ENCODE measurements at places on chromosomes 11 and 22.
A peak's percentile ranks its signal among the peaks of the same experiment; 100 is the strongest.

DNA sequence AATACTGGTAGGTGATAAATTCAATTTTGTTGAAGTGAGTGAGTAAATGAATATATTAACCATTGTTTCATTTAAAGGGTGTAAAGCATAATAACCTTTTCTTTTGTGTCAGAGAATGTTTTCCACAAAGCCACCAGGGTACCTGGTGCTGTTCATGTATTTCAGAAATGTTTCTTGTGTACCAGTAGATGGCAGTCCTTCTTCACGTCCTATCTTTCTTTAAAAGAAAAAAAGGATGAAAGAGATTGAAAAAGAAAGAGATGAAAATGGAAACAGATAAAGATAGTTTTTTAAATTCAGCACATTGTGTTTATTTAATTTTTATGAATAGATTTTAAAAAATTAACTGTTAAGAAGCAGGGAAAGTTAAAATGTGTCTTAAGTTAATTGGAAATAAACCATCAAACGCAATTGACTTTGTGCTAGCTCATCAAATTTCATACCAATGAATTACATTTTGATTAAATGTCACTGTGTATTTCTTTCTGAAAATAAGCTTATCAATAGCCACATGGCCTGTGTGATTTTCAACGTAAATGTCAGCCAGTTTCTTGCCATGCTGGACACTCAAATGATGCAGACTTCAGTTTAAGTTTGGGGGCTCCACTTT is 65.5 kb upstream of the CHORDC1 start:
- DNase-seq, result peak; percentile 7

- no peak for DNase-seq
These were observed 50.1 kb downstream of the DDX6 start for GRCh38 chr11:118740892-118741291.

GRCh38 chr11:134126217-134126822 is 57.4 kb downstream of the JAM3 start:
- DNase-seq, result no peak

GRCh38 chr22:36226189-36226588 is 13.1 kb downstream of the APOL2 start:
- no peak for DNase-seq

GRCh38 chr11:119525180-119525866 is 102.4 kb upstream of the THY1 start:
- DNase-seq, result no peak

DNA sequence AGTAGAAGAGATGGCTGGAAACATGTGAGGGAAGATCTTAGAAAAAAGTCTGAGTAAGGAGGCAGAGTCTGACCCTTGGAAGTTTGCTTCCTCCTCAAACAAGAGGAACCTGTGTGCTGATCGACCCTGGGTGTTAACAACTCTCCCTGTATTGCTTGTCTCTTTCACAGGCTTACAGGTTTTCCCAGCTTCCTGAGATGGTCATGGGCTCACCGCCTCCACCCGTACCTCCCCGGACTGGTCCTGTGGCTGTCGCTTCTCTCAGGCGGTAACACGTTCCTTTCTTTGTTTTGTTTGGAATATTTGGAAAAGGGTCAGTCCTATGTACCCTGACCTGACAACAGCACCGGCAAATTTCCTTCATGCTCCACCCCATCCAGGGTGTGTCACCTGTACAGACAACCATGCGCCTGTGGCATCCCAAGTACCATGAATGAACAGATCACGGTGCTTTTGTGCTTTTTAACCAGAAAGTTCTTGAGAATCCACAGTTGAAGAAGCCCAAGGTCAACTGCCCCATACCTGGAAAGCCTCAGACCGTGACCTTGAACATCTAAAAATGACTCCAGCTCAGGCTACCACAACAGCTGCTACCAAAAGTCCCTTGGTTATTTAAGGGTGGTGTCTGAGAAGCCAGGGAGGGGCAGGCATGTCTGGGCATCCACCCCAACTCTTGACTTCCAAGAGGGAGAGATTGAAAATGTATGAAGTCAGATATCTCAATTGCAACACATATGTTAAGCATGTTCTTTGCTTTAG is 44.6 kb downstream of the C11orf91 start:
- no peak for DNase-seq

DNA sequence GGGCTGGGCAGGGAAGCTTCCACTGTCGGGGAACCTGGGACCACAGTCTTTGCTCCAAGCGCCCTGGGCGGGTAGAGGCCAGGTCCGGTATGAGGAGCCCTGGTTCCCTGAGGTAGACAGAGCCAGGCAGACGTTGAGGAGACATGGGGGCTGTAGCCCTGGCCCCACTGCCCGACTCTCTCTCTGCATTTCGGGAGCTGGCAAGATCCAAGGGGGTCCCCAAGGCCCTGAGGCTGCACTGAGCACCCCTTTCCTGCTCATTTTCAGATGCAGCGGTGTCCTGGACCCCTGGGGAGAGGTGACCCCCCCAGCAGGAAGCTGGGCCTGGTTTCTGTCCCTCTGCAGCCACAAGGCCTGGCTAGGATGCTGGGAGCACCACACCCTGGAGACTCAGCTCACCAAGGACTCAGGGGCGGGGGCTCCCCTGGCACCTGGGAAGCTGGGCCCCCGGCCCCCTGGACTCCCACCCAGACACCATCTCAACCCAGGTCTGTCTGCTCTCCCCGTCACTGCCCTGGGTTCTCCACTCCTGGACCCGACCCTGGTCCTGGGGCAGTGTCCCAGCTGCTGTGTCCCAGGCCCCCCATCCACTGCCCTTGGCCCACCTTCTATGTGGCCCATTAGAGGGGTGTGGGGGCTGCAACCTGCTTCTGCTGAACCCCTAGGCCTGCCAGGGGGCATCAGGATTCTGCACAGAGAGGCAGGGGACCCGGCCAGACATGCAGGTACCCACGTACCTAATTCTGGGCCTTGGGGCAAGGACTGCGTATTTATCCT is 15.0 kb upstream of the MUC6 start:
- no peak for DNase-seq

DNA sequence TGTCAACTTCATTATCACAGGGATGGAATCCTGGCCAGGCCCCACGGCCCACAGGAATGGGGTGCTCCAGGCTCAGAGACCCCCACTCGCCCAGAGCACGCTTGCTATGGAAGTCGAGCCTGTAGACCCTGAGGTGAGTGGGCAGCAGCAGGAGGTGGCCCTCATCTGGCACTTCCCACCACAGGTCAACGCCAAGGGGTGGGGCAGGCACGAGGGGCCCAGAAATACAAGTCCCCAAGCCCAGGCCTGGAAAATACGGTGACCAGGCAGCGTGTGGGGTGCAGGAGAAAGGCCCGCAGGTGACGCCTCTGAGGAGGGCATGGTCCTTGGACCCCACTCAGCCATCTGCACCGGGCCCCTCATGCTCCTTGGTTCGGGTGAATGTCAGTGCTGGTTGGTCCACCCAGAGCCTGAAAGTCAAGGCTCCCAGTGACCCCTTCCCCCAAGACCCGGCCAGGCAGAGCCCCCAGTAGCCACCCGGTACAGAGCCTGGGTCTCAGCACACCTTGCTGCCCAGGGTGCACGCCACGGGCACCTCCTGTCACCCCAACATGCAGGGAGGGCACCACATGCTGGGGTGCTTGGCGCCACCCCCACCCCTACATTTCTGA is 2.4 kb downstream of the MOB2 start:
- no peak for DNase-seq

DNA sequence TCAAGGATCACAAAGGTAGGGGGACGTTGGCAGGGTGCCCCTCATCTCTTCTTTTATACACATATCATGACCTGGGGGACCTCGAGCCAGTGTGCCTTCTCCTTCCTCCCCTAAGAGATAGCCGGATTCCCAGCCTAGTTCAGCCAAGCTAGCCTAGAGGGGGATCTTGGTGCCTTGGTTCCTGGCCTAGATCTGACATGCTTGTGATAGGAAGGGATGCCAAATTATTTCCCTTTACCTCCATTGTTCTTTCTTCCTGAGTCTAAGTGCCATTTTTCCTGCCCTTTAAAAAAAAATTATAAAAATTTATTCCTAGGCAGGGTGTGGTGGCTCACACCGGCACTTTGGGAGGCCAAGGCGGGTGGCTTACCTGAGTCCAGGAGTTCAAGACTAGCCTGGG is 7.0 kb upstream of the HINFP start:
- no peak for DNase-seq

GRCh38 chr11:122773781-122774266 is 64.5 kb upstream of the CRTAM start:
- no peak for DNase-seq

DNA sequence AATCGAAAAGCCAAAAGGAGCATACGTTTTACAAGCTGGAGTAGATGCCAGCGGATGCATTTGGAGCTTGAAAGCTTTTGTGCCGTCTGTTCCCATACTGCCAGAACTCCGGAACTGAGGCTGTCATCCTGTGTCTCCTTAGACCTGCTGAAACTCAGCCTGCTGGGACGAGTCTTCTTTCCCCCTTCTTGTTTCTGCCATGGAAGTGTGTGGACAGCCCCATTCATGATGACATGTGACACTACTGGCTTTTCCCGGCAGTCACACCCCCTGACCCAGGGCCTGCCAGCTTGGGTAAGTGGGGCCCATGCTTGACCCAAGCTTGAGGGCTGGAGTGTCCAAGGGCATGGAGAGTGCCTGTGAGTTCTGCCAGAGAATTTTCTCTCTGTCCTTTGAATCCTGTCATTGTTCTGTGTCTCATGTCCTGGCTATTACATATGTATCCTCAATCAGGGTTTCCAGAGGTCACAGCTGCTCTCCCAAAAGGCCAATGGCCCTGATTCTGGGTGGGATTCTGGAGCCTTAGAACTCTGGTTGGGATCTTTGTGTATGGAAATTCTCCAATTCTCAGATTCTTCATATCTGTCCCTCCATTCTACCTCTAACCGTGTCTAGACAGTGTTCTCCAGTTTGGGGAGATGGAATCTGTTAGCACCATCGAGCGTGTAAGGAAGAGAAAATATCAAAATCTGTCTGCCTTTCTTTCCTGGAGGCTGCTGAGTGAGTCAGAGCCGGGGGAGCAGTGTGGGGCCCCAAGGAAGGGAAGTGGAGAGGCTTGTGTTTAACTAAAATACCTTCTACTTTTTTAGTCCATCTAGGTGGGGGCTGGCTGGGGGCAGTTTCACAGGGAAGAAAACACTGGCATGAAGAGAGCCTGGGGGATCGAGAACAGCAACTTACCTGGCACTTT is 73.2 kb downstream of the KIAA1671 start:
- peak; percentile 30 for DNase-seq

GRCh38 chr11:44634401-44635281 is 69.2 kb downstream of the CD82 start:
- no peak for DNase-seq

DNA sequence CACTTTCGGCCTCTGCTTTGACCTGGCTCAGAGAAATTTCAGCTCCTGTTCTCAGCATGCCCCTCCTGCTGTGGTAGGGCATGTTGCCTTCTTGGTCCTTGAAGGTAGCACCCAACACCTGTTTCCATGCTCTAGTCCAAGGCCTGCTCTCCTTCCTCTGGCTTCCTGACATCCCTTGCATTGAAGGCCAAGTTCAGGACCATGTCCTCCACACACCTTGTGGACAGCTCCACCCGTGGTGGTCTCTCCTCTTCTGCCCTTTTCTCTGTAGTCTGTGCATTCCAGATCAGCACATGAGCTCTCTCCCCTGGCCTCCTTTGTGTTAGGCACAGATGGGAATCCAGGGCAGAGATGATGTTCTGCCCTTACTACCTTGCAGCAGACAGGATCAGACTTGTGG is 225.3 kb downstream of the ADAMTS15 start:
- no peak for DNase-seq
